A549 treated with Hydrocortisone at 1 μM for 4 hours (cell line): ENCODE measurements at places on chromosomes 4 and X. TPM values are rescaled to one million over a fixed set of nuclear protein-coding genes. Genes with fewer than 3 reads are reported as not detected.

The FAM9B gene
- total RNA-seq = 0.18 TPM in 1 of 5 replicates, not detected in the others

The ZCCHC13 gene
- total RNA-seq = not detected in 5 replicates

The KCNIP4 gene
- total RNA-seq = not detected in 5 replicates

The RHOXF2B gene
- not detected in 5 replicates for total RNA-seq

The XAGE1A gene
- 7.3 to 39.6 TPM (median 16.0 TPM) in 5 replicates for total RNA-seq

The TMEM192 gene
- total RNA-seq = 7.3 to 11.0 TPM (median 8.0 TPM) in 5 replicates

The BMPR1B gene
- total RNA-seq = 4.7 to 8.3 TPM (median 6.3 TPM) in 5 replicates

The SHISA3 gene
- not detected in 5 replicates for total RNA-seq

The SLITRK4 gene
- total RNA-seq = 0.01 TPM in 1 of 5 replicates, not detected in the others

The MAGEA12 gene
- total RNA-seq = 0.09 to 0.22 TPM (median 0.14 TPM) in 5 replicates

The RTL9 gene
- 0.07 to 0.13 TPM (median 0.10 TPM) in 4 of 5 replicates, not detected in the other for total RNA-seq

The GUCY1A1 gene
- total RNA-seq = not detected in 5 replicates

The XPNPEP2 gene
- total RNA-seq = not detected in 5 replicates

The STIM2 gene
- 10.5 to 13.0 TPM (median 11.0 TPM) in 5 replicates for total RNA-seq

The ZNF595 gene
- 14.6 to 24.3 TPM (median 18.1 TPM) in 5 replicates for total RNA-seq

The ARAP2 gene
- total RNA-seq = 0.36 to 0.77 TPM (median 0.41 TPM) in 5 replicates

The INPP4B gene
- 3.7 to 7.1 TPM (median 4.9 TPM) in 5 replicates for total RNA-seq

The GRK4 gene
- 1.4 to 1.7 TPM (median 1.6 TPM) in 5 replicates for total RNA-seq

The PPEF2 gene
- not detected in 5 replicates for total RNA-seq

The RADX gene
- total RNA-seq = 0.03 to 0.06 TPM (median 0.03 TPM) in 4 of 5 replicates, not detected in the other

The SSX4 gene
- total RNA-seq = not detected in 5 replicates

The ETDB gene
- total RNA-seq = not detected in 5 replicates

The SERPINA7 gene
- total RNA-seq = not detected in 5 replicates

The XK gene
- total RNA-seq = 0.37 to 0.43 TPM (median 0.40 TPM) in 5 replicates

The RTL5 gene
- 2.1 to 2.9 TPM (median 2.3 TPM) in 5 replicates for total RNA-seq

The IRS4 gene
- 0.03 to 0.05 TPM in 2 of 5 replicates, not detected in the others for total RNA-seq

The PAGE5 gene
- not detected in 5 replicates for total RNA-seq

The CYSLTR1 gene
- total RNA-seq = not detected in 5 replicates

The CFI gene
- 0.37 to 0.76 TPM (median 0.60 TPM) in 5 replicates for total RNA-seq
